ENCODE measurements at places on chromosomes 3 and 15.

- no peak for DNase-seq
Observed at GRCh38 chr3:117281371-117281770, 571.8 kb downstream of the TUSC7 start.

GRCh38 chr3:148748283-148748682, 50.6 kb downstream of the AGTR1 start:
- DNase-seq, result peak; percentile 46

DNA sequence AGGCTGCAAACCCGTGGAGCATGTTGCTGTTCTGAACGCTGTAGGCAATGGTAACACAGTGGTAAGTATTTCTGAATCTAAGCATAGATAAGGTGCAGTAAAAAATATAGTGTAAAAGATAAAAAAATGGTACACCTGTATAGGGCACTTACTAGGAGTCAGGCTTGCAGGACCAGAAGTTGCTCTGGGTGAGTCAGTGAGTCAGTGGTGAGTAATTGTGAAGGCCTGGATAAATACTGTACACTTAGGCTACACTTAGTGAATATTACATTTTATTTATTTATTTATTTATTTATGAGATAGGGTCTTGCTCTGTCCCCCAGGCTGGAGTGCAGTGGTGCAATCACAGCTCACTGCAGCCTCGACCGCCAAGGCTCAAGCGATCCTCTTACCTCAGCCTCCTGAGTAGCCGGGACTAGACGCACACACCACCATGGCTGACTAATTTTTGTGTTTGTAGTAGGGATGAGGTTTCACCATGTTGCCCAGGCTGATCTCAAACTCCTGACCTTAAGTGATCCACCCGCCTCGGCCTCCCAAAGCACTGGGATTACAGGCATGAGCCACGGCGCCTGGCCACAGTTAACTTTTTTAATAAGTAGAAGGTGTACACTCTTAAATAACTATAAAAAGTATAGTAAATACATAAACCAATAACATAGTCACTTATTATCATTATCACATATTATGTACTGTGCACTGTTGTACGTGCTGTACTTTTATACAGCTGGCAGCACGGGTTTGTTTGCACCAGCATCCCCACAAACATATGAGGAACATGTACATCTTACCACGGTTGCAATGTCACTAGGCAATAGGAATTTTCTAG, 155.1 kb downstream of the IGF1R start:
- no peak for DNase-seq

- DNase-seq, result no peak
Observed at GRCh38 chr15:39735120-39735717, 47.4 kb downstream of the FSIP1 start.

GRCh38 chr3:72969766-72970165, 26.8 kb upstream of the PPP4R2 start:
- DNase-seq, result no peak

- no peak for DNase-seq
Observed at GRCh38 chr3:108030960-108031359, 59.9 kb downstream of the CD47 start.

- DNase-seq, result no peak
Observed at GRCh38 chr3:187929112-187929816, 184.0 kb upstream of the BCL6 start.

DNA sequence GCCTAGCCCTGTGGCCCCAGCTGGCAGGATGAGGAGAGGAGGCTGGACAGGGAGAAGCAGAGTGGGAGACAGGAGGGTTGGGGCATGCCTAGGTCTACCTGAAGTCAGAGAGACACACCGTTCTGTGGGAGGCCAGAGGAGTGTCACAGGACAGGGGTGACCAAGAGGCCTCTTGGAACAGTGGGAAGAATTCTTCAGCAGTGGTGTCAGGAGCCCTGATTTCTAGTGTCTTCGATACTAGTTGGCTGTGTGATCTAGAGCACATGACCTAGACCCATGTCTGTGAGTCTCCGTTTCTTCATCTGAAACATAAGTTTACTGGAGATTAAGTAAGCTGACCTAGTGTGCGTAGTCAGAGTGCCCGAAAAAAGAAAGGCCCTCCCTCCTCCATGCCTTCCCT, 92.2 kb downstream of the EEFSEC start:
- no peak for DNase-seq

DNA sequence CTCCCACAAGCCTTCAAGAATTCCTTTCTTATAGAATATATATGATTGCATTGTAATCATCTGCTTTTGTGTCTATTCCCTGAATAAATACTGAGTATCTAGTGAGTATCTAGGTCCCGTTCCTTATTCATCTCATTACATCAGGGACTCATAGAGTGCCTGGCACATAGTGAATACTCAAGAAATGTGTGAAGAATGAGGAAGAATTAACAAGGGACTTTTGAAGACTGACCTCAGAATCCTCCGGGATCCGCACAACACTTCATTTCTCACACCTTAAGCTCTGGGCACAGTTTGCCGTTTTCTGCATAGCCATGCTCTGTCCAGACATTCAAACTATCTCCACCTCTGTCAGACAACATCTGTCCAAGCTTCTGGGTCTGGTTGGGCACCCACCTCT, 108.8 kb downstream of the STAC start:
- no peak for DNase-seq

DNA sequence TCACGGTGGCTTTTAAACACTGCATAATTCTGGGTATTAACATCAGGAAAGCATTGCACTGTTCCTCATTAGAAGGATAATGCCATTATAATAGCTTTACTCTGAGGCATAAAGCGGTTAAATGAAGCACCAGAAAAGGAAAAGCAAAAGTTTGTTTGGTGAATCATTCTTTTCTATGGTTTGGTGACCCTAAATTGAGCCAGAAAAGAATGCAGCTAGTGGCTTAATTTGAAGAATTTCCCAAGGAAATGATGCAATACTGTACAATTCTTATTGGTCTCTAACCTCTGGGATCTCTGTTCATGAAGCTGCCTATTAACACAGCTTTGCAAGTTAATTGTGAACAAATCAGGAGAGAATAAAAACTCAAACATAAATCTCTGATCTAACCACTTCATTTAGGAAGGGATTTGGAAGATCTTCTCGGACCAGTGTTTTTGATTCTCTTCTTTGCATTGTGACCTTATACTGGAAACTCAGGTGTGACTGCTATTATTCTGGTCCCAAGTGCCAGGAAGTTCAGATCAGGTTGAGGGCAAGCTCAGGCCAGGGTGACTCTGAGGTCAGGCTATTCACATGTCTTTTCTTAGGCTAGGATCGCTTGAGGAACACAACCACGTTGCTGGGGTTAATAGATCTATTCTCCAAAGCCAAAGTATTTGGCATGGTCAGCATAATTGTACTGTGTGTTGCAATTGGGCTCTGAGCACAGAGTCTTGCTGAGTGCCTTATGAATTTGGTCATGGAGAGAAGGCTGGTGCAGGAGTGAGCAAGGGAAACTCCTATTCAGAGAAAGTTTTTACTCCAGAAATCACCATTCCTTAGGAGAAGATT, 11.3 kb upstream of the DLG1 start:
- no peak for DNase-seq

DNA sequence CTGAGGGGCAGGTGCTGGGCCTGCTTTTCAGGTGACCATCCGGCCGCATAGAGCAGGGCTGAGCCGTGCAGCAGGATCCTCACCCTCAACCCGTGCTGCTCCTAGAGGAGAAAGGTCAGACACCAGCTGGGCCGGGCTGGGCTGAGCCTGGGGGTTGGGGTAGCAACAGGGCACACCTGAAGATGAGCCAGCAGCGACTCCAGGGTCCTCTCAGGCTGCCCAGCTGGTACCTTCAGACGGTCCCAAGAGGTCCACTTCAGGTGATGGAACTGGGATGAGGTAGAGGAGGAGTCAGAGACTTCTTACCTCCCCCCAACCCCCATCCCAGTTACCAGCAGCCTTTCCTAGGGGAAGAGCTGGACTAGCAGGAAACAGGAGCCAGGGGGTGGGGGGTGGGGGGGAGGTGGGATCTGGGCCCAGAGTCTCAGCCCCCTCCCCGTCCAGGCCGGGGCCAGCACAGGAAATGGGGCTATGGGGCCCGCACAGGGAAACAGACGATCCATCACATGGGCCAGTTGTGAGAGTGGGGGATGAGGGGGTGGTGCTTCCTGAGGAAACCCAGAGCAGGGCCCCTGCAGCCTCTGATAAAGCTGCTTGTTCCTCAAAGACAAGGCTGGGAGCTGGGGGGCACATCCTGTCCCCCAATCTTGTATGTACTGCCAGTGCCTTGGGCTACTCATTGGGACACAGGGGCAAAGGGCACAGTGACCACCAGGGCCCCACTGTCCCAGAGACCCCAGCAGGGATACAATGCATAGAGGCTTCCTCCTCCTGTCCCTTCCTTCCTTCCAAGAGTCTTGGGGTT, 3.0 kb downstream of the INKA1 start:
- peak; percentile 89 for DNase-seq
